ENCODE measurements at places on chromosomes 12 and 14.

GRCh38 chr14:61219256-61219655 lies 61.9 kb downstream of the TMEM30B start:
- no peak for DNase-seq

DNA sequence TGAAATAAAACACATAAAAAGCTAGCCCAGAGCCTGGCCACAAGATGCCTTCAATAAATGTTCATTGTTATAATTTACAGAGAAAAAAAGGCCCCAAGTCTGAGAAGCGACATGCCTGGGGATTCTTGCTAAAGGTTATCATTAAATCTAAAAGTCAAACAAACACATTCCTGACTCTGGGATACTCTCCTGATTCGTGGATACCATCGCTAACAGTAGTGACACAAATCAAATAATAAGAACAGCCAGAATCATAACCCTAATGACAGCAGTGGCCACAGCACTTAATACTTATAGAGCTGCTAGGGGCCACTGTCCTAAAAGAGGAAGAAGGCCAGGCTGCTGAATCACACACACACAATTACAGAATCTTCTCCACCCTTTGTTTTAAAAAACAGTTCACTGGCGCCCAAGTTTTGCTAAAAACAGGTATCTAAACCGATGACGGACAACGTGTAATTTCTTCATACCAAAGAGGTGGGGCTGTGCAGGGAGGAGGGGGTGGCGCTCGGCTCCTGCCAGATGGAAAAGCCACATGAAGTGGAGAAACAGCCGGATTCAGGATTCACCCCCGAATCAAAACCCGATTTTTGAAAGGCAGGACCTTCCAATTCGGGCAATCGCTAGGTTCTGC lies 1.2 kb downstream of the CLIP1 start:
- no peak for DNase-seq

DNA sequence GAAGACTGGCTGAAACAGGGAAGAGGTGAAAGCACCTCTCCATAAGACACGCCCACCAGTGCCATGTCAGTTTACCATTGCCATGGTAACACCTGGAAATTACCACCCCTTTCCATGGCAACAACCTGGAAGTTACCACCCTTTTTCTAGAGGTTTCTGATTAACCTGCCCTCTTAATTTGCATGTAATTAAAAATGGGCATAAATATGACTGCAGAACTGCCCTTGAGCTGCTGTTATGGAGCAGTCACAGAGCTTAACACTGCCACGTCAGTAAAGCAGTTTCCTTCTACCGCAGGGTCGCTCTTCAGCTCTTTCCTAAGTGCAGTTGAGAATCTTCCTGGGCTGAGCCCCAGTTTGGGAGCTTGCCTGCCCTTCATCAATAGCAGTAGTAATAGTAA lies 55.2 kb downstream of the RASSF3 start:
- no peak for DNase-seq

DNA sequence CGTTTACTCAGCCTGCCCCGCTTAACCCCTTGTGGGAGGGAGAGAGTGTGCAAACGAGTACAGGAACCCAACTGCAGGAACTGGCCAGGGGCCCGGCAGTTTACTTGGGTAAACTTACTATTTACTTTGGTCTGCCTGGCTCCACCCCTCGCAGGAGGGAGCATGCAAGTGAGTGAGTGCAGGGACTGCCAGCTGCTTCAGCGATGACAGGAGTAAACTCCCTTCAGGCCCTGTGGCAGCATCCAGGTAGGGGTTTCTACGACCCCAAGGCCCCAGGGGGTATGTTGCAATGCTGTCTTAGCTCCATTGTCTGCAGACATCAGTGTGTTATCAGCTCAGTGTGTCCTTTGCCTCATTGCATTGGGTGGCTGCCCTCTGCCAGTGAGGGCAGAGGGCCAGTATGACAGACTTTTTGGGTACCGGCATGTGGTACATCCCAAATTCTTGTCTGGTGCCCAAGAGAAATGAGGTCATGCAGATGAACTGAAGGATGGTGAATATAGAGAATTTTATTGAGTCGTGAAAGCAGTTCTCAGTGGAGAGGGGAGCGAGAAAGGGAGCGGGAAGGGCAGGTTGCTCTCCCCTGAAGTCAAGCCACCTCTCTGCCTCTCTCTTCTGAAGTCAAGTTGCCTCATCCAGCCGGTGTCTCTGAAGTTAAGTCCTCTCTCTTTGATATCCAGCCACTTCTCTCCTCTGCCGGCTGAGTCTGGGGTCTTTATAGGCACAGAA lies 181.8 kb downstream of the FUT8 start:
- DNase-seq: no peak
